Activated naive CD4-positive, alpha-beta T cell treated with anti-CD3 and anti-CD28 coated beads for 36 hours (primary cell): ENCODE measurements at places on chromosomes 5 and 9. TPM values are rescaled to one million over a fixed set of nuclear protein-coding genes. Genes with fewer than 3 reads are reported as not detected.

DNA sequence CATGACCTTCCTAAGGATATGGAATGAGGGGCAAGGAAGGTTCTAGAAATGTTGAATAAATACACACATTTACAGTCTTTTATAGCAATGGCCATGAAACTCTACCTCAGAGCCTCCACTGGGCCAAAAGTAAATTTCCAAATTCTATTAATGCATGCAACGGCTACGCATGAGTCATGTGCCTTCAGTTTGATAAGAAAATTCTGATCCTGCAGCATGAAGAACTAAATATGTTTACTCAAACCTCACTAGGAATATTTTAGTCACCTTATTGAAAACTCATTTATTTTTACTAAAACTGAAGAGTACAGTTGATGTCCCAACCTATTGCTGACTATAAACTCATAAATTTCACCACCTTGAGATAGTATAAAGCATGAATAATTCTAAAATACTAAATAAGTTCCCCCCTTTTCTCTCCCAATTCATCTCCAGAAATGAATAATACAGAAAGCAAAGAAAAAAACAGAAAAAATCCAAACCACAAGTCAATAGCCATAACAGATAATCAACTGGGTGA lies 92.4 kb downstream of the GNAQ start:
- no peak overlapping the region for H3K4me3 ChIP-seq
- peaks cover 3% of the 10 kb centered on the region for H3K36me3 ChIP-seq
- H3K27ac ChIP-seq = no peak overlapping the region

The NAIP gene
- total RNA-seq = 5.0 TPM

The MEGF9 gene
- total RNA-seq = 3.8 TPM

- no peaks in the 10 kb centered on the region for H3K36me3 ChIP-seq
- no peak overlapping the region for H3K4me3 ChIP-seq
- H3K27me3 ChIP-seq = peaks cover 4% of the 10 kb centered on the region
- H3K27ac ChIP-seq = no peak overlapping the region
Measured at GRCh38 chr5:98631311-98632054, 142.0 kb upstream of the RGMB start.

GRCh38 chr9:134179595-134179917 lies 15.2 kb upstream of the RNU6ATAC start:
- H3K4me3 ChIP-seq = no peak overlapping the region
- no peak for DNase-seq
- peaks cover 3% of the 10 kb centered on the region for H3K27me3 ChIP-seq
- no peak overlapping the region for H3K27ac ChIP-seq
